Right forelimb (tissue), 1 donor: ENCODE measurements at places on chromosomes 12 and 14.

- peak; percentile 21 for DNase-seq
These were observed 83.3 kb upstream of the FOXN3 start for GRCh38 chr14:89500303-89500702.

DNA sequence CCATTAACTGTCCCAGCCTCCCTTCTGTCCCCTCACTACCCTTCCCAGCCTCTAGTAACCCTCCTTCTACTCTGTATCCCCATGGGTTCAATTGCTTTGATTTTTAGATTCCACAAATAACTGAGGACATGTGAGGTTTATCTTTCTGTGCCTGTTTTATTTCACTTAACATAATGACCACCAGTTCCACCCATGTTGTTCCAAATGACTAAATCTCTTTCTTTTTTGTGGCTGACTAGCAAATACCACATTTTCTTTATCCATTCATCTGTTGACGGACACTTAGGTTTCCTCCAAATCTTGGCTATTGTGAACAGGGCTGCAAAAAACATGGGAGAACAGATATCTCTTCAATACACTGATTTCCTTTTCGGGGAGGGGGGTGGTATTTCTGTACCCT, 65.7 kb downstream of the PRKD1 start:
- no peak for DNase-seq

- DNase-seq, result no peak
These were observed 147.9 kb upstream of the SEL1L start for GRCh38 chr14:81681541-81681940.

DNA sequence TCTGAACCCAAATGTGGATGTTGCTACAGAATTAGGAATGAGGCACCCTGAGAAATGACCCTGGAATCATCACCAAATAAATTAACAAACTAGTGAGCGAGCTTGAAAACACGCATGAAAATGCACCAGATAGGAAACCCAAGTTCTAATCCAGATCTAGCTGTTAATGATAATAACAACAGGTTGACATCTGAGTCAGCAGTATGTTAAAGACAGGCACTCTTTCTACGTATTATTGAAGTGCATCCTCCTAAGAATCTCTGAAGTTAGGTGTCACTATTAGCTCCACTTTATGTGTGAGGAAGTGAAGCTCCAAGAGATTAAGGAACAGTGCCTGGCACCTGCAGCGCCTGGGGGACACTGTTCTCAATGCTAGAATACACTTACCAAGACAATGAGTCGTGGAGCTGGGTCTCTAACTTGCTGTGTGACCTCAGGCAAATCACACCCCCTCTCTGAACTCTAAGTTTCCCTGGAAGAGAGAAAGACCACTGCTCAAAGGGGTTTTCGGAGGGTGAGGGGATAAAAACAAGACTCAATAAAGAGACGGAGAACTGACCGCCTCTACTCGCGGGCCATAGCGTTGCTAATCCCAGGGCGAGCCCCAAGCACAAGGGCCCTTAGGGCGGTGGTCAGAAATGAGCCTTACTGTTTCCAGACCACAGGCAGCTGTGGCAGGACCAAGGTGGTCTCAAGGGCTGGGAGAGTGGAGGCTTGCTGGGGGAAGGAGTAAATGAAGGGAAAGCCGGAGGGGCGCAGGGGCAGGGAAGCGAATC, 2.1 kb downstream of the SLC6A12 start:
- no peak for DNase-seq

- no peak for DNase-seq
These were observed 34.1 kb upstream of the DAAM1 start for GRCh38 chr14:59154373-59154772.

DNA sequence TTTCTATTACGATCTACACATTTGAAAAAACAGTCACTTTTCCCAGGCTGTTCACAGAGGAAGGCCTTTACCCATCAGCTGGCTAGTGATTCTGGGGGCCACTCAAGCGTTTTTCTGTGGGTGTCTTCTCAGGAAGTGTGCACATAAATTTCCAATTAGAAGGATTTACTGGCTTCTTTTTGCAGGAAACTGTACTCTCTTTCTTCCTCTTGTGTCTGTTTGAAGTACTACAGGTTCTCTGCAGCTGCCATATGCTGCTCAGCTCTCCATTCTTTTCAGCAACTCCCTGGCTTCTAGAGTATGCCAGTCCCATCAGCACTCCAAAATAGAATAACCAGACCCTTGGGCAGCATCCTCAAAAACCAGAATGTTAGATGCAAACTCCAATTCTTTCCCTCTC, 110.4 kb upstream of the NAV3 start:
- DNase-seq, result no peak

DNA sequence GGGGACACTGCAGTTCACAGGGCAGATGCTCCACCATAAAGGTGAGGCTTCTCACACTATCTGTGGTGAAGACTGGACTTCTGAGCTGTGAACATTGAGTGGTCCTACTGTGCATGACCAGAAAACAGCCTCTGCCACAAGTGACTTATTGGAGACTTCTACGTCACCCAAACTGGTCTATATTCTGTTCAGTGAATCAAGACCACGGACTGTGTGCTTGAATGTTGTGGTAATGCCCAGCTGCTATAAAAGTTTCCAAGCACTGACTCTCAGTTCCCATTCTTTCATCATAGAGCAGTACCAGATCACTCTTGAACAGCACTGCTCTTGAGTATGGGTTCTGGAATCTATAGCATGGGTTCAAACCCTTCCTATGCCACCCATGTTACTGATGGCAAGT, 4.8 kb upstream of the PLEK2 start:
- DNase-seq, result no peak

DNA sequence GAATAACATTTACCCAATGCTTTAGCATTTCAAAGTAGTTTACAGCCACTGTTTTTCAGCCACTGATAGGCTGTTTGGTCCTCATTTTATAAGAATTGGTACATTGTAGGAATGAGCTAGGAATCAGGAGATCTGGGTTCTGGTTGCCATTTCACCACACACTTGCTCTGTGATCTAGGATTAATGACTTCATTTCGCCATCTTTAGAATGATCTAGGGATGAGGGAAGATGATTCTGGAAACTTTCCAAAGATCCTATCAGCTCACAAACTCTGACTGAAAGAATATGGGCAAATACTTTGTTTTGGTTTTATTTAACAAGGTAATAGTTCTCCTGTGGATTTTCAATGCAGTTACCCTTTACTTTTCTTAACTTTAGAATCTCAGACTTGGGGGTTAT, 155.0 kb downstream of the GCH1 start:
- no peak for DNase-seq

- no peak for DNase-seq
These were observed 239.7 kb downstream of the EMP1 start for GRCh38 chr12:13436182-13436581.

GRCh38 chr12:126114441-126114840, 1049.2 kb downstream of the AACS start:
- no peak for DNase-seq

DNA sequence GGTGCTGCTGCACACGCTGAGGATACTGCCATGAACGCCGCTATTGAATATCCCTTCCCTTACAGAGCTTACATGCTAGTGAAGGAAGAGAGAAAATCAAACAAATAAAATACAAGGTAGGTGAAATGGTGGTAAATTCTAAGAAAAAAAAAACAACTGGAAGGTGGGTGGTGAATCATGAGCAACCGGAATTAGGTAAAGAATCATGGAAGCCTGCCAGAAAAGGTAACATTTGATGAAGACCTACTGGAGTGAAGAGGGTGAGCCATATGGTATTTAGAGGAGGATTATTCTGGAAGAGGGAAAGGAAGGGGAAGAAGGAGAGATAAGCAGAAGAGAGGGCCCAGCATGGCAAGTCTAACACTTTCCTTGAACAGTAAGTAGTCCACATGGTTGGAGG, 76.1 kb downstream of the LRIG3 start:
- DNase-seq, result no peak

DNA sequence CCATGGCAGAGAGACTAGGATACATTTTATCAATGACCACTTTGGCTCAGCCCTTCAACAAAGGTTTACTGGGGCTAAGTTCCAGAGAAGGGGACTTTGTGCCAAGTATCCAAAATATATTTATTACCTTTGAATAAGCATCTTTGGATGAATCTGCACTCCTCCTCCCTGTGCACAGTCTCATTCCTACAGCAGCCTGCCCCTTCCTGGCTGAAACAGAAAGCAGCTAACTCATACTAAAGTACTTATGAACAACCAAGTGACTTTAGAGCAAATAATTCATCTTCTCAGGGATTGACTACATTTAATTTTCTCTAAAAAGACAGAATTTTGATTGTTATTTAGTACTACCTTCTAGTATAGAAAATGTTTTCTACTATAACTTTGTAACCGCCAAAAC, 47.8 kb upstream of the ETV6 start:
- no peak for DNase-seq

DNA sequence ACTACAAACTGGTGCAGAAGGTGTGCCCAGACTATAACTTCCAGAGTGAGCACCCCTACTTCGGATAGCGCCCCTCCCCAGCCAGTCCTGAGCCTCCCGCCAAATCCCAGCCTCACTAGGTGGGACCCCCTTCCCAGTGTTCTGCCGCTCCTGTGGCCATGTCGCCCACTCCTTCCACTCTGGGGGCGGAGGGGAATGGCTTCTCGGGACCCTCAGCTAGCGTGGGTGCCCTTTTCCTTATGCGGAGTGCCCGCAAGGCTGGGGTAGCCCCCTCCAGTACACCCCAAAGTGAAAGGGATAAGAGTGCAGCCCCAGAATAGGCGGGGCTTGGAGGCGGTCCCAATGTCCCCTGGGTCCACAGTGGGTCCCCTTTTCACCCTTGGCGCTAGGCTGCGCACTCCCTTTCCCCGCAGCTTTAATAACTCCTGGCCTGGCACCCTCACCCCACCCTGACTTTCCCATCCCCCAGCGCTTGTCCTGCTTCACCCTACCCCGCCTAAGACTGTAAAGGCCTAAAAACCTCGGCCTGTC, 3.8 kb upstream of the SHMT2 start:
- DNase-seq, result no peak

- no peak for DNase-seq
These were observed 470.9 kb upstream of the CCDC196 start for GRCh38 chr14:66015071-66015780.

DNA sequence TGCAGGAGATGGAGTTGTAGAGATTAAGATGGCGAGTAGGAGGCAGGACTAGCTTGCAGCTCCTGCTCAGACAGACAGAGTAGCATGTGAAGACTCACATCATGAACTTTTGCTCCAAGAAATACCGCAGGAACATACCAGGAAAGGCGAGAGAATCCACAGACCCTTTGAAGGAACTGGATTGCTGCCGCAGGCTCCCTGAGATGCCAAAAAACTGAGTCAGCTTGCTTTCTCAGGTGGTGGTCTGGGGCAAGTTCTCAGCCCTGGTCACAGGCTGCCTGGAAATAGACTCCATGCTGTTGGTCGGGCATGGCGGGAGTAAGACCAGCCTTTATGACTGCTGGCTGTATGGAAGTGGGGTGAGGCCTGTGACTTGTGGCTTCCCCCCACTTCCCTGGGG, 163.6 kb upstream of the NAV3 start:
- DNase-seq, result no peak

- no peak for DNase-seq
These were observed 11.1 kb upstream of the RERGL start for GRCh38 chr12:18101043-18101442.

DNA sequence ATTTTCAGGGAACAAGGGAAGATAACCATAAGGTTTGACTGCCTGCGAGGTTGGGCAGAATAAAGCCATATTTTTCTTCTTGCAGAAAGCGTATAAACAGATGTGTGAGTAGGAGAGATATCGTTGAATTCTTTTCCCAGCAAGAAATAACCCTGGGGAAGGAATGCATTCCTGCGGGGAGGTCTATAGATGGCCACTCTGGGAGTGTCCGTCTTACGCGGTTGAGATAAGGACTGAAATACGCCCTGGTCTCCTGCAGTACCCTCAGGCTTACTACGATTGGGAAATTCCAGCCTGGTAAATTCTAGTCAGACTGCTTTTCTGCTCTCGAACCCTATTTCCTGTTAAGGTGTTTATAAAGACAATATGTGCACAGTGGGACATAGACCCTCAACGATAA, 225.0 kb downstream of the LRIG3 start:
- DNase-seq, result no peak

- no peak for DNase-seq
These were observed 39.4 kb downstream of the TMTC1 start for GRCh38 chr12:29744365-29744764.

GRCh38 chr12:8950702-8951478, 1.4 kb upstream of the M6PR start:
- no peak for DNase-seq

GRCh38 chr12:127191129-127191528, 1075.8 kb upstream of the TMEM132C start:
- no peak for DNase-seq

DNA sequence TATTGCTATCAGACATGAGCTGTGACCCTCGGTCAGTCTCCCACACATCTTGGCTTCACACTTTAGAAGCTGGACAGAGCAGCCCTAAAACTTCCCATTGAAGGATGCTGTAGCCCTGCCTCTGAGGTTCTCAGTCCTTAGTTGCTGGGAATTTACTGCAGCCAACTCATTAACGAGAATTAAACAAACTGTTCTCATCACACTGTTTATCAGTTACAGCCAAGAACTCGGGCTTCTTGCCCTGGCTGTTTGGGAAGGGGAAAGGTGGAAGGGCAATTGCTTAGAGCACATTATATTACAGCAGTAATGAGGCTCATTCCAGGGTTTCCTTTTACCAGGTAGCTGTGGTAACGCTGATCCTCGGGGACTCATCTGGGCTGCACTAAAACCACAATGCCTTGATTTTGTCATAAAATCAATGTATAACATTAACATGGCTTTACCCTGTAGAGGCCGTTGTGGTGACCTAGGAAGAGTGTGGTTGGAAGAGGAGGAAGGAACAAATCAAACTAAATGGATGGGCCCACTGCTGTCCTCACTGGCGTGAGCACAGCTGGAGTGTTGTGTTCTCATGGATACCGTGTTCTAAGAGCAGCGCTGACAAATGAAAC, 87.1 kb downstream of the GPR135 start:
- DNase-seq, result no peak
